ENCODE measurements at places on chromosomes 13 and 19.

GRCh38 chr19:1933244-1933643, 7.7 kb upstream of the CSNK1G2 start:
- DNase-seq, result no peak

GRCh38 chr13:73961181-73961580, 173.0 kb downstream of the KLF12 start:
- no peak for DNase-seq

GRCh38 chr13:40583738-40584137, 82.7 kb downstream of the FOXO1 start:
- DNase-seq, result no peak

DNA sequence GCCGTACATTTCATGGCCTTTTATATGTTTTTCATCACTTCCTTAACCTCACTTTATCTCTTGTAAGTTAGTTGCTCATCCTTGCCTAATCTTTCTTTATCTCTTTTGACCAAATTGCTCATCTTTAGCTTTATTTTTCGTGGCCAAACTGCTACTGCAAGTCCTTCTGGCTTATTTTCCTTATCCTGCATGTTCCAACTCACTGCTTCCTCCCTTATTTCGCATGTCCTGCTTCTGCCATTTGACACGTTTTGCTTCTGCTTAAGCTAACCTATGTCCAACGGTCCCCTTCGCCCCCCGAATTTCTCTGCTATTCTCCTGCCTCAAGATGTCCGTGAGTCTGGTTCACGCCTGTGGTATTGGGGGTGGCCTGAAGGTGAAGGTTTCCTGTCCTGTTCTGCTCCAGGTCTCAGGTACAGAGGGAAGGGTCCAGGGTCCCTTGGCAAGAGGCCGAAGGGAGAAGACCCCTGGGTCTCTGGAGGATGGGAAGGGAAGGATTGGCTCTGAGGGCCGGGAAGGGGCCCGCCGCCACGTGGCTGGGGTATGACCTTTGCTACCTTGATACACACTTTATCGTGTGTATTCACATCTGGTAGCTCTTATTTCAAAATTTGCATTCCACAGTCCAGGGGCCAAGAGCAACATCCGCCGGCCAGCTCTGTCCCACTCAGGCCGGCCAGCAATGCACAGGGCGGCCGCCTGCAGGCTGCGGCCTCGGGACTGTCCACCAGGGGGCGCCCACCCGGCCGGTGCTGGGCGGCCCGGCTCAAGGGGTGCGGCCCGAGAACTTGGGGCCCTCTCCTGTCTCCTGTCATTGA, 2.9 kb upstream of the C19orf85 start:
- DNase-seq, result peak; percentile 79

GRCh38 chr13:76707360-76707759, 178.8 kb downstream of the KCTD12 start:
- DNase-seq, result no peak

DNA sequence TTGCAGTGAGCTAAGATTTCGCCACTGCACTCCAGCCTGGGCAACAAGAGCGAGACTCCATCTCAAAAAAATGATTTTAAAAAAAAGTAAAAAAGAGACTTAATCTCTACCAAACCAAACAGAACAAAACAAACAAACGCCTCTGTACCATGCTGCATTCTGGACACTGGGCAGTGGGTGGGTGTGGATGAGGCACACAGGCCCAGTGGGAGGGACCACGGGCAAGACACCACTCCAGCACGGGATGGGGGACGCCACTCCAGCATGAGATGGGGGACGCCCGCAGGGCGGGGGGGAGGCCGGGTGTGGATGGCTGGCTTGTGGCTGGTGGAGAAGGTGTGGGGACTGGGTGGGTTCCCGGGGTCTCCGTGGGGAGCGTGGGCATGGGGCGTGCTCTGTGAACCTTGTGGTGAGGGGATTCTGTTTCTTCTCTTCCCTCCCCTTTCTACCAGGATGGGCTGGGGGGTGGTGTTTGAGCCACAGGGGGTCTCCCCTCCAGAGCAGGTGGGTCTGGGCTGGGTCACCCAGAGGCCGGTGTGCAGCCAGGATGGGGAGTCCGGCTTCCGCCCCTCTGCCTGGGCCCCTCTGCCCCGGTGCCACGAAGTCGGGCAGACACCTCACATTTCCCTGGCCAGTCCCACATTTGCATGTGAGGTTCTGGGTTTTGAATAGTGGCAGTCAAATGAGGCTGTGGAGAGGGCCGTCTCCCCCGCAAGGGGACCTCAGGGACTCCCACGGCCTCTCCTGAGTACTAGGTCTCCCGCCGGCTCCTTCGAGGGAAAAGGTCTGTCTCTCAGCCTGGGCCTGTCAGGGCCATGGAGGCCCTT, 23.9 kb upstream of the MATK start:
- DNase-seq, result no peak

DNA sequence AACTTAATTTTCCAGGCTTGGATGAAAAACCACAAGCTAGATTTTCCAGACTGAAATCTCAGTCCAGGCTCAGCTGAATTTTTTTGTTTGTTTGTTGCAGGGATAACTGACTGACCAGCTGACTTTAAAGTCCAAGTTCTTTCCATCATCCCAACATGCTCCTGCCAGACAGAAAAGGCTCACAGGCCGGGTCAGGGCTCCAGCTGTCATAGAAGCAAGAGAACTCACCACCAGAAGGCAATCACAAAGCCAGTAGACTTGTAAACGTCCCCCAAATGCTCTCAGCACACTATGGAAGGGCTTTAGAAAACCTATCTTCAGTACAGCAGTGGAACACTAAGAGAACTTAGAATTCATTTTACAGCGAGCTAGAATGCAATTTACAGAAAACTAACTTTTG, 25.5 kb downstream of the DCLK1 start:
- DNase-seq, result no peak

- DNase-seq, result no peak
These were observed 249.2 kb downstream of the SHISA2 start for GRCh38 chr13:25802579-25802978.

DNA sequence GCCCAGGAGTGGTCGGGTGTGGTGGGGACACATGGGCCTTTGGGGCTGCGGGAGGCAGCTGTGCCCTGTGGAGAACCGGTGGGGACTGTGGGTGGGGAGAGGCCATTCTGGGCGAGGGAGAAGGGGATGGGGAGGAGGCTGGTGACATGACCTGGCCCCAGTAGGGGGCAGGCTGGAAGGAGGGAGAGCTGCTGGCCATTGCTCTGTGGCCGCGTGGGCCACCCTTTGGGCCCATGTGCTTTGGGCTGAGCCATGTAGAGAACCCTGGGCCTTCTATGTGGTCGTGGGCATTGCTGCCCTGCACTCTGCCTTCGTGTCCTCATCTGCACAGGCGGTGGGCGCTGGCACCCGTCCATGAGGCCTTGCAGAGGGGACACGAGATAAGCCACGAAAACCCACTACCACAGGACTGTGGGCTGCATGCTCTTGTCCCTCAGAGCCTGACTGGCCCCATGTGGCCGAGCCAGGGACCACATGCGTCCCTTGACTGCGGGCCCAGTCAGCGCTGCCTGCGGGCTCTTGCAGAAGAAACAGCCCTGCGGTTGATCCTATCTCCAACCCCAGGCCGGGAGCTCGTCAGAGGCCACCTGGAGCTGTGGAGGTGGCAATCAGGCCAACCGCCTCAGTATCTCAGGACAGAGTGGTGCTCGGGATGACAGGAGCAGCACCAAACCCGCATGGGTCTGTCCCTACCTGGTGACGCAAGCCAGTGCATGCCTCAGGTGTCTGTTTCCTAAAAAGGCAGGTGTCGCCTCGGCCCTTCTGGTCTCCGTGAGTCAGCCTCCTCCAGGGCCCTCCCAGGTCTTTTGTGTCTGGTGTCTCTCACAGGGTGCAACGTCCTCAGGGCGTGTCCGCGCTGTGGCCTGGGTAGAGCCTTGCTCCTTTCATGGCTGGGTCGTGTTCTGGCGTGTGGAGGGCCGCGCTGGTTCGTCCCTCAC, 14.3 kb downstream of the FZR1 start:
- no peak for DNase-seq

GRCh38 chr13:24650161-24650560, 30.0 kb upstream of the ATP12A start:
- DNase-seq, result no peak

DNA sequence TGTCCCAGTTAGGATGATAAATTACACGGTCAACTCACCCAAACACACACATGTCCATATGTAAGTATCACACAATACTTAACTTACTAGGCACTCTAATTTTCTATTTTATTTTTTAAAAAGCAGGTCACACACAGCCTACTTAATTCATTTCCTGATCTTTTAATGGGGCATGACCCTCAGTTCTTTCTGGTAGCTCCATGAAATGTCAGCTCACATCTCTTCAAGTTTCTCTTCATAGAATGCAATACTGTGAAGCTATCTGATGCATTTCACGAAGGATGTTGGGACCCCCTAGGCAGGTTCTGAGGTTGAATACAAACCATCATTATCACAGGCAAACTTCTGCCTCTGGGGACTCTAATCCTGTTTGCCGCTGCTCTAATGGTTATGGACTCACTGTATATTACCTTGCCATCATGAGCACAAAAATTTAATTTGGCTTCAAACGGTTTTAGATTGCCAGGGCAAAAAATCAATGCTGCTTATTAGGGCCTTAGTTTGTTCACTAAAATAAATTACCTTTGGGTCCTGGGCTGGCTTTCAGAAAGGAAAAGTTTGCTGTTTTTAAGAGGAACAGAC, 16.1 kb upstream of the DHRS12 start:
- DNase-seq, result no peak

DNA sequence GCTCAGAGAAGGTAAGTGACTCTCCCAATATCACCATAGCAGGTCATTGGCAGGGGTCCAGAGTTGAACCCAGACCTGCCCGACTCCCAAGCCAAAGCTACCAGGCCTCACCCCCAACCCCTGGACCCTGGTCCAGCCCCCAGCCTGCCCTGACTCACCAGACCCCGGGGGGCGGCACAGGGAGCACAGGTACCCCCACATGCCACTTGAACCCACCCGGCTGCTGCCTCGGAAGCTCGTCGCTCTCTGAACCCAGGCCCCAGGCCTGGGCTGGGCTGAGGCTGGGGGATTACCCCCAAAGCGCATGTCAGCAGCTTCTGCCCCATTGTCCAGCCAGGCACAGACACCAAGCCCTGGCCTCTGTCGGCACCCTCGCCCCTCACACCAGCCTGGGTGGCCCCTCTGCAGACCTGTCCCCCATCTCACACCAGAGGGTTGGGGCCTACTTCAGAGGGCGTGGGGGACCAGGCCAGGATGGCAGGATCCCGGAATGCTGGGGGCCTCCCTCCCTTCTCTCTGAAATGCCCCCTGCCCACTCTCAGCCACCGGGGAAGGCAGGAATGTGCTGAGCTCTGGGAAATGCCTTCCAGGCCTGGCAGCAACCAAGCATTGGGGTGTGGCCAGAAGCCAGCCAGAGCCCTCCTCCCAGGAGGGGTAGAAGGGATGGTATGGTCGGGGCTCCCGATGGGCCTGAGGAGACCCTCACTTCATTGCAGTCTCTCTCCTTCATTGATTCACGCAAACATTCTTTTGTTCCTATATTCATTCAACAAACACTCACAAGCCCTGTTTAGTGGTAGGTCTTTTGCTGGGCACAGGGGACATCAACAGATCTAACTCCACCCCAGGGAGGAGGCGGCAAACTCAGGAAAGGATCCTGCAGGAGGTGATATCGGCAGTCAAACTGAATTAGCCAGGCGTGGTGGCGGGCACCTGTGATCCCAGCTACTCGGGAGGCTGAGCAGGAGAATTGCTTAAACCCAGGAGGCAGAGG, 1.7 kb upstream of the PRX start:
- DNase-seq, result no peak

- no peak for DNase-seq
These were observed 5.0 kb upstream of the LENG1 start for GRCh38 chr19:54164369-54165068.

DNA sequence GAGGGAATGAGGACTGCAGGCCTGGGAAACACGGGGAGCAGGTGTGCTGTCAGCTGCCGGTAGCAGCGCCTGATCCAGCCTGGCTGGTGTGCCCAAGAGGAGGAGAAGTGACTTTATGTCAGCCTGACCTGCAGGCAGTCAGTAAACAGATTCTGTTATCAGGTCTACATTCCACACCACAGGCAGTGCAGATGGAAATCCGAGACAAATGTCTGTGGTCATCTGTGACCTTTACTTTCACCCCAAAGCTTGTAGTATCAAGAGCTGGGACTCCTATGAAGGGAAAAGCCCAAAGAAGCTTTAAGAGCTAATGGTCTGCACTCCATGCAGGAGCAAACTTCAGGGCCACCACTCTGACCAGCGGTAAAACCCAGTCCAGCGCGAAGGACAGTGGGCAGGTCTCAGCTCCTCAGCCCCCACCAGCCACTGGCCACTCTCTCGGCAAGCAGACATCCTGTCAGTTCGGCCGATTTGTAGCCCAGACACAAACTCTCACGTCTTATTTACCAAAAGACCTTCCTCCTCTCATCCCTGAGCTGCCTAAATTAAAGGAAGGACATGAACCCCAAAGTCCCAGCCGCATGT, 7.7 kb downstream of the EPS15L1 start:
- no peak for DNase-seq

GRCh38 chr13:112161521-112162301, 94.8 kb downstream of the SOX1 start:
- no peak for DNase-seq

GRCh38 chr13:38563739-38564138, 123.1 kb upstream of the FREM2 start:
- no peak for DNase-seq

DNA sequence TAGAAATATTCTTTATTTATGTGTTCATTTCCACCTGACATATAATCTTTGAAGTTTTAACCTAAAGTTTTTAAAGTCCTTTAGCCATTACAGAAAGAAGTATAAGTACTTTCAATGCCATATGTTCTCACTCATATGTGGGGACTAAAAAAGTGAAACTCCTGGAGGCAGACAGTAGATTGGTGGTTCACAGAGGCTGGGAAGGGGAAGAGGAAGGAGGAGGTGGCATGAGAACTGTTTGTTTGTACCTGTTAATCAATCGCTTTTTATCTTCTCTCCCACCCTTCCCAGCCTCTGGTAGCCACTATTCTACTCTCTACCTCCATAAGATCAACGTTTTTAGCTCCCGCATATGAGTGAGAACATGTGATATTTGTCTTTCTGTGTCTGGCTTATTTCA, 131.1 kb downstream of the MYO16 start:
- no peak for DNase-seq

- DNase-seq, result no peak
These were observed 194.7 kb downstream of the B3GLCT start for GRCh38 chr13:31394506-31394905.

GRCh38 chr13:50244713-50245574, 229.7 kb downstream of the KCNRG start:
- DNase-seq, result no peak

- DNase-seq, result no peak
These were observed 207.4 kb downstream of the NHLRC3 start for GRCh38 chr13:39245688-39246087.

DNA sequence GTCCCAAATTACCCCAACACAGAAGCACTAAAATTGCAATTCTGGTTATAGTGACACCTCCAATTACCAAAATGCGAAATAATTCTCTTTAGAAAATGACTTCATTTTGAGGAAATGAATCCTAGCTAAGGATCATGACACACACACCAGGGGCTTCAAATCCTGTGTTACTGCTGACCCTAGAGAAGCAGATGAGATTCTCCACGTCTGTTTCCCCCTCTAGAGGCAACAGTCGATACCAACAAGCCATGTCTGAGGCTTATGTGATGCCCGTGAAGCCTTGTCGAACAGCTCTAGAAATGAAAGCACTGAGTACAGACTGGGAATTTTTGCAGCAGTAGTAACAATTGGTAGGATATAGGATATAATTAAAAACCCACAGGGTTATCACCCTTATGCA, 153.6 kb upstream of the TMTC4 start:
- DNase-seq, result no peak

Measured in left cardiac atrium (tissue), 4 donors.